Stromal cell of bone marrow (primary cell): ENCODE measurements at places on chromosomes 7 and 10.

- DNase-seq, result no peak
Observed at GRCh38 chr7:133858311-133858710, 268.8 kb upstream of the LRGUK start.

DNA sequence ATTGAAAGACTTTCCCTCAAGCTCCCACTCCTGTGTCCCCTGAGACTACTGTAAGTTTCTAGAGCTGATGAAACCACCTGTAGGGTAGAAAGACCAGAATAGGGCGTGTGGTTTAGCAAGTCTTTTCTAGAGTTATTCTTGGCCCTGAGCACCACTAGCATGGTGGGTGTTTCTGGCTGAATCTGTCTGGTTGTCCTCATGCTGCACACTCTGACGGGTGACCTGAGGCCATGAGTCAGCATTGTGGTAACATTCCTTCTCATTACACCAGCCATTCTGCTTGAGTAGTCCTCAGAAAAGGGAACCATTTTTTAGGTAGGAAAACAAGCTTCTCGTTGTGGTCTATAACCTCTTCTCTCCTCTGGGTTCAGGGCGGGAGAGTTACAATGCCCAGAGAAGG is 250.3 kb downstream of the SNX13 start:
- DNase-seq, result peak; percentile 92

DNA sequence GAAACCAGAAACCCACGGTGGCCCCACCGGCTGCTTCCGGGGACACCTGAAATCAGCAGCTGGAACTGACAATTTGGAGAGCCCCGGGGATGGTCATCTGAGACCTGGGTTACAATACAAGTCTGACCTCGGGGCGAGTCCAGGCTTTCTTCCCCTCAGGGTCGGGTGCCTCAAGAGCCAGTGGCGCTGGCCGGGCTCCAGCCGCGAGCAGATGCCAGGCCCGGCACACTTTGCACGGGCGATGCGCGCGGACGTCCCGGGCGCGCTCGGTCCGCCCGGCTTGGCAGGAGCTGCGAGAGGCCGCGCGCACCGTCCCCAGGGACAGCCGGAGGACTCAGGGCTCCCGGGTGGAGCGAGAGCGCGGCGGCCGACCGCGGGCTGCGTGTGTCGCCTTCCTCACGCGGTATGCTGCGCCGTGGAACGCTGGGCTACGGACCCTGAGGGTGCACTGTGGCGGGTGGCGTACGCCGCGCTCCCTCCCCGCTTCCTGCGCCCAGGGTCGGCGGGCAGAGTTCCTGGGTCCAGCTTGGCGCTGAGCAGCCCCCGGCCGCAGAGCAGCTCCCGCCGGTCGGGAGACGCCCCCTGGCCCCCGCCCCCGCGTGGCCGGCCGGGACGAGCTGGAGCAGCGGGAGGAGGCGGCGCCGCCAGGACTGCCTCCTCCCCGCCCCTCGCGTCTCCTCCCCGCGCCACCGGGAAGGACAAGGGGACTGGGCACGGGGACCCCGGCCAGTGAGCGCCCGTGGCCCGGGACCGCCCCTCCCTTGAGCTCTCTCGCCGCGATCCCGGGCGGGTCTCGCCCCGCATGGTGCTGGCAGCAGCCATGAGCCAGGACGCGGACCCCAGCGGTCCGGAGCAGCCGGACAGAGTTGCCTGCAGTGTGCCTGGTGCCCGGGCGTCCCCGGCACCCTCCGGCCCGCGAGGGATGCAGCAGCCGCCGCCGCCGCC is at the start of gene RBM20:
Gene RBM20 (plus strand): TSS at position 684 of the 945 bp plus-strand sequence. CDS start 119 bp downstream, at position 803.
- no peak for DNase-seq

GRCh38 chr7:17932770-17933169 is 7.5 kb downstream of the SNX13 start:
- DNase-seq, result no peak

DNA sequence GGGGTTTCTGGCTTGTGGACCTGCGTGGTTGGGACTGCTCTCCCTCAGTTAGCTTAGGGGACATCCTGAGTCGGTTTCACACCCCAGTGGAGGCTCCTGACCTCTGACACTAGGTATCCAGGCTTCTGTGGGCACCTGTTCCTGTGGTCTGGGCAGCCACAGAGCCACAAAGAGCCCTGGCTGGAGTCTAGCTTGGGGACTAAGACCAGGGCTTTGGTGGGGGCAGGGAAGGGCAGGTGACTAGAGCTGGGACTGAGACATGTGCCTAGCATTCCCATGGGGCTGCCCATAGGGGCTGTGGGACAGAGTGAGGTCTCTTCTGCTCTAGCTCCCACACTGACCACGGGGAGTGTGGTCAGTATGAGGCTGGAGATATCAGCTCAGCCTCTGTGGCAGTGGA is 4.0 kb upstream of the TMEM270 start:
- DNase-seq, result no peak

DNA sequence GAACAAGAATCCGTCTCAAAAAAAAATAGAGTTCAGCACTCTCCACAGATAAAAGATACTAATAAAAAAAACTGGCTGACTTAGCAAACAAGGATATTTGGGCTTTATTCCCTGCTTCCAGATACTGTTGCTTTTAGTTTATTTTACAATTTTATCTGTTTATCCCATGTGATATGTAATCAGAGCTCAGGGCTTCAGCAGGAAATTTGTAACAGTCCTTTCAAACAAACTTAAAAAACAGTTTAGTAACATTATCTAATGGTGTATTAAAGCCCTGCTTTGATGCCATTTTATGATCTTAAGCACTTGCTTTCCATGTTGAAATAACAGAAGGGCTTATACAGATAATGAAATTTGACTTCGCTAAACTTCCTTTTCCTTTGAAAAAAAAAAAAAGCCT is 28.1 kb downstream of the DCLRE1A start:
- no peak for DNase-seq

DNA sequence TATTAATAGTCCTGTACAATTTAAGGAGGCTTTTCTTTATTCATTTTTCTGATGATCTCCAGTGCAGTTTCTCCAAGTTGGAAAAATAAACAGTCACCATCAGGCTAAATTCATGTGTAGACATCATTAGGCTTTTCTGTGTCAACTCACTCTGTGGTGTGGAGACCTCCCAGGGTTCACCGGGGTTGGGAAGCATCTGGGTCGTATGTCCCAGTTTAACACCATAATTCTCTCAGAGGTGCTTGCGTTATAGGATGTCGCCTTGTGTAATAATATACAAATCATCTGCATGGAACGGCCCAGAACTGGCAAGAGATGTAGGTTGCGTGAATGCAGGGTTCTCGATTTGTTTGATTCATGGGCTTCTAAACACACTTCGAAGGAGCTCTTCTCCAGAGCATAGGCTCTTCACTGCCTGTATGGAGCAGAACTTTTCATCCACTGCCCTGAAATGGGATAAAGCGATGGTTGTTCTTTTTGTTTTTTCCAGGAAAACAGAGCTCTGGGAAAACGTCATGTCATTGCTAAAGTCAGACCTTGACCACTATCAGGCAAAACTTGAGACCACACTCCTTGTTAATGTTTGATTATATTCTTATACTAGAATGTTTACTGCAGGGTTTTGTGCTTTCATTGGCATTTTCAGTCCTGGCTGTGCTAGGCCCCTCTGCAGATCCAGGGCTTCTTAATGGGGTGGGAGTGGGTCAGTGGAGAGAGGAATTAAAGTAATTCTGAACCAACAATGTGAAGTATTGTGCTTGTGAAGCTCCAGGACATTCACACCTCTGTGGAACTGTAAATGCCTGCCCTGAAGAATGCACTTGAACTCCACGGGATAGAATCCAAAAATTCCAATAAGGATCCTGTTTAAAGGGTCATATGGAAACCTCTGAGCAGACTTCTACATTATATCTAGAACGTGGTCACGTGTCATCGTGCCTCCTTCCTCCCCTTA is 172.8 kb downstream of the TRIL start:
- DNase-seq, result no peak

GRCh38 chr10:52915391-52915790 is 142.8 kb upstream of the MBL2 start:
- DNase-seq, result no peak

DNA sequence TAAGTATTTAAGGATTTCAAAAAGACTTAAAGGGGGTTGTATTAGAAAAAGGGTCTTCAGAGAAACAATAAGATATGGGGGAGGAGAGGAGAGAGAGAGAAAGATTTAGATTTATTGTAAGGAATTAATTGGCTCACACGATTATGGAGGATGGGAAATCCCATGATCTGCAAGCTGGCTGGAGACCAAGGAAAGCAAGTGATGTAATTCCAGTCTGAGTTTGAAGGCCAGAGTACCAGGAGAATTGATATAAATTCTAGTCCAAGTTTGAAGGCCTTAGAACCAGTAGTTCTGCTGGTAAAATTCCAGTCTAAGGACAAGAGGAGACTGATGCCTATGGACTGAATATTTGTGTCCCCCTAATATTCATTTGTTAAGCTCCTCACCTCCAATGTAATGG is 20.6 kb upstream of the SLC13A1 start:
- no peak for DNase-seq

DNA sequence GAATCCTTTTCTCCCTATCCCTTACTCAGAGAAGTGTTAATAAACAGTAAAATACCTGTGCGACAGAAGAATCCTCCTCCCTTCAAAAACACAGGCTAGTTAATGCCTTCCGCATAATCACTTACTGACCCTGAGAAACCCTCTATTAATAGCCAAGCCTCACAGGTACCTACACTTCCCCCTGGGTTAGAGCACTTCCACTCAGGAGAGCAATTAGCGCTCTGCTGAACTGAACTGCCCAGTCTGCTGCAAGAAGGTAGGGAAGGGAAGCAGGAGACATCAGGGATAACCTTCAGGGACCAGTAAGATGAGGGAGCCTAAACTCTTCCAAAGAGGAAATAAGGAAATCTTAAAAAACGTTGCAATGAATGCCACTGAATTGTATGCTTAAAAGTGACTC is 39.6 kb downstream of the KIAA1549 start:
- DNase-seq, result no peak

DNA sequence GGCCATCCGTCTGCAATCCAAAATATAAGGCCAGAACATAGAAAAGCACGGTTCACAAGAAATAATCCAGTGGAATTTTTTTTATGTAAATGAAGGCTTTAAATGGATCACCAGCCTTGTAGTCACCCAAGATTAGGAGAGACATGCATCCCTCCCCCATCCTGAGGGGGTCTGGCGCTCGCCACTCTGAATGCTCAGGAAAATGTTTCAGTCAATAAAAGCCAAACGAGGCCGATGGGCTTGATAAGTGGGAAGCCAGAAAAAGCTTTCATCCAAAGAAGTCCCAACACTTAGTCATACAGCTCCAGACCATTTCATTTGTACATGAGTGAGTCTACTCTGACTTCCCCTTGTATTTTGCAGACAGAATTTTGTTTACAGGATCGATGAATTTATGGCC is 631.8 kb downstream of the GRID1 start:
- DNase-seq, result no peak

GRCh38 chr7:153550173-153550572 is 502.0 kb upstream of the DPP6 start:
- no peak for DNase-seq

- no peak for DNase-seq
Observed at GRCh38 chr7:10657201-10657600, 316.5 kb upstream of the PHF14 start.

DNA sequence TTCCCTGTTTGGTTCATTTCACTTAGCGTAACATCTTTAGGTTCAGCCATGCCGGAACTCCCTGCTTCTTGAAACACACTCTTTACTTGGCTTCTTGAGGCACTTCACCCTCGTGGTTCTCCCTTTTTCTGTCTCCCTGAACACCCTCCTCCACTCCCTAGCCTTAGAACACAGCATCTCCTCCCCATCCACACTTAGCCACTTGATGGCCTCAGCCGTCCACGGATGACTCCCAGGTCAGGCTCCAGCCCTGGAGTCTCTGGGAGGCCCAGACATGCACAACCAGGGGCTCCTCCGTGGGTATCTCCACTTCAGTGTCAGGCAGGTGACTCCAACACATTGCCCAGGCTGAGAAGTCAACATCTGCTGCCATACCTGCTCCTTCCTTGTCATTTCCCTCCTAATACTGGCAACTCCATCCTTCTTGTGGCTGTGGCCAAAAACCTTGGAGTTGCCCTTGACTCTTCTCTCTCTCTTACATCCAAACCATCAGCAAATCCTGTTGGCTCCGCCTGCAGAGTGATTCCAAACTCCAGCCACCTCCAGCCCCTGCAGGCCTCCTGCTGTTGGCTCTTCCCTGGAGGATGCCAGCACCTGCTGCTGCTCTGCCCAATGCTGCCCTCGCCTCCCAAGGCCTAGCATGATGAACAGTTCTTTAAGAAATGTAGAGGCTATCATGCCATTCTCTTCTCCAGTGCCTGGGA is 8.4 kb upstream of the INMT start:
- DNase-seq, result peak; percentile 22

DNA sequence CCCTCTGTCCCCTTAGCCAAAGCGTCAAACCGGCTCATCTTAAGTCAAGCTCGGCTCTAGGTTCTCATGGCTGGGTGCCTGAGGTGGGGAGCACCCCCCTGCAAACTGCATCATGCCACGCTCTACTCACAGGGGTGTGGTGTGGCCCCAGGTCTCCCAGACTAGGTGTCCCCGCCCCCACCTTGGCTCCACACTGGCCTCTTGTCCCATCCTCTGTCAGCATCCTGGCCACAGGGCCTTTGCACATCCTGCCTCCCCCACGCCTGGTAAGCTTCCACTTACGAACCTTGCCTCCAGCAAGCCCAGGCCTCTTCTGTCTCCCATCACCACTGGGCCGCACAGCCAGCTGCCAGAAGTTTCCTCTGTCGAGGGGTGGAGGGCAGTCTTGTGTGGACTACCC is 20.2 kb upstream of the GRIFIN start:
- DNase-seq, result no peak

GRCh38 chr10:35172574-35172973 is 45.9 kb downstream of the CREM start:
- DNase-seq, result peak; percentile 57

- no peak for DNase-seq
Observed at GRCh38 chr10:24756283-24756682, 32.6 kb upstream of the ARHGAP21 start.

- DNase-seq, result no peak
Observed at GRCh38 chr10:104816501-104816900, 175.4 kb downstream of the SORCS3 start.

GRCh38 chr10:79982861-79983260 is 34.0 kb upstream of the SFTPD start:
- DNase-seq, result no peak

- DNase-seq, result no peak
Observed at GRCh38 chr7:155282671-155283070, 15.0 kb upstream of the INSIG1 start.

DNA sequence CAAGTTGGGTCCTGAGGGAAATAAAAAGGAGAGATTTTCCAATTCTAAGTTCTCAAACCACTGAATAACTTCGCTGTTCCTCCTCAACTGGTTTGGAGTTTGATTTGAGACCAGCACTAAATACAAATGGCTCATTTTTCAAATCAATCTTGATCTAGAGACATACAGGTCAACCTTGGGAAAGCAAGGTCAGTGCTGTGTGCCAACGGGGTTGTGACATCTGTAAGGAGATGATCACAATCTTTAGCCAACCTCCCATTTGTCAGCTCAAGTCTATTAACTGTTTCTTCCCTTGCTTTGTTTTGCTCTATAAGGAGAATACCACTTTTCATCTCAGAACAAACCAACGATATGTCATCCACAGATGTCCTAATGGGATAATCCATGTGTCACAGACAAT is 131.1 kb downstream of the TAX1BP1 start:
- DNase-seq, result no peak
